Hepatocyte (in vitro differentiated cells): ENCODE measurements at places on chromosomes 11 and 22.

GRCh38 chr22:44291674-44292360 is 20.9 kb downstream of the SHISAL1 start:
- no peak for DNase-seq

- no peak for DNase-seq
These were observed 181.1 kb downstream of the MIAT start for GRCh38 chr22:26838471-26838825.

DNA sequence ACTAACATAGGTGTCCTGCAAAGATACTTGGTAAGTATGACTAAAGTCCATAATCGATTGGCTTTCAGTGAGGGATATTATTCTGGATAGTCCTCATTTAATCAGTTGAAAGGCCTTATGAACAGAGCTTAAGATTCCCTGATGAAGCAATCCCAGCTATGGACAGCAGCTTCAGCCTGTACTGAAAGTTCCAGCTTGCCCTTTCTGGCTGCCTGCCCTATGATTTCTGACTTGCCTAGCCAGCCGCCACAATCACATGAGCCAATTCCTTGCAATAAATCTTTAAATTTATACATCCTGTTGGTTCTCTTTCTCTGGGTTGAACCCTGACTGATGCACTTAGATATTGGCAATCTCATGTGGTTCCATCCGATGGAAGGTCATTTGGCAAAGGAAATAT is 759.0 kb upstream of the API5 start:
- DNase-seq: peak; percentile 31

DNA sequence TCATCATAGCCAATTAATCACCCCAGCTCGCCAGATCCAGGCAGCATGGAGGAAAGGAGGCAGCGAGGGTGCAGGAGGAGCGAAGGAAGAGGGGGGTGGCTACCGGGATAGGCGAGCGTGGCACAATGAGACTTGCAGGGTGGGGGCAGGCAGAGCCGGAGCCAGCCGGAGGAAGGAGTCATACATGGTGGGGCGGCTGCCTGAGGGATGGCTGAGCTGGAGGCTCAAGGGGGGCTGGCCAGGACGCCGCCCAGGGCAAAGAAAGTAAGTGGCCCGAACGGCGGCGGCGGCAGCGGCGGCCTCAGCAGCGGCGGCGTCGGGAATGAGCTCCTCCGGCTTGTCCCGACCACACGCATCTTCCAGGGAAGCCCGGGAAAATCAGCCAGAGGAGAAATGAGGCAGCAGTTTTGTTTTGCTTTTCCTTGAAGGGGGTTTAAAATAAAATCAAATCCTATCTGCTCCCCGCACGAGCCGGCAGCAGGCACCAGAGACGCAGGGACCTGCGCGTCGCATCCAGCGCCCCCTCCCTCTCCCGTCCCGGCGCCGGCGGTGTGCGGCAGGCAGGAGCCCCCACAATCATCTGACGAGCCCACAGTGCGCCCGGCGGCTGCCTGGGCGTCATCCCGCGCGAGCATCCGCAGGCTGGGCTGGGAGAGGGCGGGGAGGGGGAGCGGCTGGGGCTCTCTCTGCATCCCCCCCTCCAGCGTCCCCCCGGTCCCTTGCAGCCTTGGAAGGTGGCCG is 263.6 kb downstream of the CTTN start:
- no peak for DNase-seq

DNA sequence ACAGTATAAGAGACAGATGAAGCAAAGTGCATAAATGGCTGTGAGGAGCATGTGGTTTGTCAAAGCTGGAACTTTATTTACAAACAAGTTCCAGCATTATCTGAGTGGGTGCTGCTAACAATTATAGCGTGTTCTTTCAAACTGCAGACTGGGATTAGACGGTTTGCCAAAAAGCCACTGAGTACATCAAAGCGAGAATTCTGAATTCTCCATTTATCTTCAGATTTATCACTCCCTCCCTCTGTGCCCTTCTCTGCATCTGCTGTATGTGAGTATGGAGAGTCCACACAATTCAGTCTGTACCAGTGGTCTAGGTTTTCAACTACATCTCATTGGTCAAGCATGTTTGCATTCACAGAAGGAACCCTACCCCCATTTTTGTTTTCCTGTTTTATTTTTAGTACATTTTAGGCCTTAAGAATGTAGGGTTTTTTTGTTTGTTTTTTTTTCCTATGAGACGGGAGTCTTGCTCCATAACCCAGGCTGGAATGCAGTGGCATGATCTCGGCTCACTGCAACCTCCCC is 18.1 kb upstream of the INCENP start:
- no peak for DNase-seq

GRCh38 chr22:42621505-42622002 is 6.9 kb upstream of the POLDIP3 start:
- peak; percentile 86 for DNase-seq

GRCh38 chr11:13294178-13294577 is 16.6 kb downstream of the BMAL1 start:
- DNase-seq: no peak

- DNase-seq: no peak
These were observed 47.4 kb upstream of the SEPTIN5 start for GRCh38 chr22:19666673-19667593.

GRCh38 chr11:44120169-44120568 is 24.7 kb downstream of the EXT2 start:
- no peak for DNase-seq

- no peak for DNase-seq
These were observed 44.7 kb upstream of the SLN start for GRCh38 chr11:107756553-107756952.

DNA sequence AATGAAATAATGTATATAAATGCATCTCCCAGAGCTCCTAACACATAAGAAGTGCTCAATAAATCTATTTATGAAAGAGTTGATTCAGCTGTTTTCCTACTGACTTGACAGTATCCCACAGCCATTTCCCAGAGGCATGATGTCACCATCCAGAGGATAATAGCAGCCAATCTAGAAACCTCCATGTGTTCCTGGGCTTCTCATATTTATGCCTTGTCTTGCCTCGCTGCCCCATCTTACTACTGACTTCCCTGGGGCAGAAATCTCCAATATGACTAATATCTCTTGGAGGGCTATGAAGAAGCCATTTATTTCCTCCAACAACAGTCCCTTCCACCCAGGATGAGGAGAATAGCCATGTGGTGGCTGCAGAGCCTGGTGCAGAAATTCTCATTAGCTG is 115.4 kb upstream of the NAV2 start:
- no peak for DNase-seq

DNA sequence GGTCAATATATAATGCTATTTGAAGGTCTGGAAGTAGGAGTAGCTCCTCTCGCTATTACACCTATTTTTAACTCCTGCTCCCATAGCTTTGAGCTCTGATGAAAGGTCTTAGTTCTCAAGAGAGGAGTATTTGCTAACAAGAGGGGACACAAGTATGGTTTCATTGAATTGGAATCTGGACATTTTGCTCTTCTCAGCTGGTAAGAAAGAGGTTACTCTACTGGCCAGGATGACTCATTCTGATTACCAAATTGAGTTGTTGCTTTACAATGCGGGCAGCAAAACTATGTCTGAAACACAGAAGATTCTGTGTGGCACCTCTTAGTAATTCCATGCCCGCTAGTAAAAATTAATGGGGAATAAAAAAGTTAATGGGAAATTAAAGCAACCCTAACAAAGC is 63.6 kb upstream of the EP300 start:
- peak; percentile 54 for DNase-seq

GRCh38 chr11:65884716-65885092 is 3.6 kb downstream of the FIBP start:
- peak; percentile 85 for DNase-seq

- peak; percentile 75 for DNase-seq
These were observed 764 bp upstream of the PACSIN3 start for GRCh38 chr11:47186700-47187695.

GRCh38 chr22:18974477-18975180 is 38.5 kb upstream of the PRODH start:
- no peak for DNase-seq

- DNase-seq: no peak
These were observed 8.7 kb downstream of the TRIM22 start for GRCh38 chr11:5698281-5698680.

- no peak for DNase-seq
These were observed 39.9 kb upstream of the NAV2 start for GRCh38 chr11:19672586-19673206.

GRCh38 chr11:47917599-47918369 is 62.6 kb upstream of the PTPRJ start:
- DNase-seq: peak; percentile 80

DNA sequence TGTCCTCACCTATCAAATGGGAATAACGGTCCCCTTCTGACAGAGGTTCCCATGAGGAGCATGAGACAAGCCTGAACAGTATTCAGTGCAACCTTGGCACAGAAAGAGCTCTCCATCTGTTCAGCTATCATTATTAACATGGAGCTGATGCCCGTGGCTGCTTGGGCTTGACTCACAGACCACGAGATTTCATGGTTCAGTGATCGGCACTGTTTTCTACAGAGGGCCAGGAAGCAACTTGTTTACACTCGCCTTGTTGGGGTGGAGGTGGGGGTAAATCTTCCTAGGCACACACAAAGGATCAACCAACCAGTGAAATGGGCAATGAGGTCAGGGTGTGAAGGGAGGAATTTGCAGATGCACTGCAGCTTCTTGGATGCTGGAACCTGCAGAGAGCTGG is 88.2 kb downstream of the CWC15 start:
- DNase-seq: no peak

DNA sequence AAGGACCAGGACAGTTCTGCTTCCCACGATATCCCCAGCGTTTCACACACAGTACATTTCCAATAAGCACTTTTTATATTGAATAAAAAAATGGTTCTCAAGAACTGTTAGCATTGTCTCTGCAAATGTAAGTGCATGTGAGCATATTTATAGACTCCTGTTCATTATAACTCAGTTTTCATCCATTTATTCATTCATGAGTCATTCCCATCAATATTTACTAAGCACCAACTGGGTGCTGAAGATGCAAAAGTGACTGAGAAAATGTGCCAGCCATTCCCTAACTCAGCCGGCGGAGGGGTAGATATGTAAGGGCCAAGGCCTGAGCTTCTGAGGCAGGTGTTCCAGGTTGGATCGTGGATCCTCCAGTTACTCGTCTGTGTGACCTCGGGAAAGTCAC is 64.8 kb downstream of the CACNG2 start:
- DNase-seq: no peak

DNA sequence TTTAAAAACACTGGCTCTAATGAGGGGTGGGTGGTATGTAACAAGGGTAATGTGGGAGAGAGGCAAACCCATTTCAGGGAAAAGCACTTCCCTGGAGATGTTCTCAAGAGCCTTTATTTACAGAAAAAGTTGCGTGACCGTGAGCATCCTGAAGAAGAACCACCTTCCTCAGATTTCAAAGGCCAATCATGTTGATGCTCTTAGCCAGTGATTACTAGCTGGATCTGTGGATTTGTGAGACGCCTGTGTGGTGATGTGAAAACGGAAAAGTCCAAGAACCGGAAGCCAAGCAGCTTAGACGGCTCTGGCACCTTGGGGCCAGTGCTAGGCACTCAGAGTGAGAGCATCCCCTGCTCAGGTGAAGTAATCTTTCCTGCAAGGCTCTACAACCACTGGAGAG is 12.6 kb upstream of the UBASH3B start:
- DNase-seq: no peak

GRCh38 chr11:70464509-70465361 is 66.4 kb downstream of the CTTN start:
- no peak for DNase-seq
